ENCODE measurements at places on chromosomes 7 and 10. TPM values are rescaled to one million over a fixed set of nuclear protein-coding genes. Genes with fewer than 3 reads are reported as not detected.

DNA sequence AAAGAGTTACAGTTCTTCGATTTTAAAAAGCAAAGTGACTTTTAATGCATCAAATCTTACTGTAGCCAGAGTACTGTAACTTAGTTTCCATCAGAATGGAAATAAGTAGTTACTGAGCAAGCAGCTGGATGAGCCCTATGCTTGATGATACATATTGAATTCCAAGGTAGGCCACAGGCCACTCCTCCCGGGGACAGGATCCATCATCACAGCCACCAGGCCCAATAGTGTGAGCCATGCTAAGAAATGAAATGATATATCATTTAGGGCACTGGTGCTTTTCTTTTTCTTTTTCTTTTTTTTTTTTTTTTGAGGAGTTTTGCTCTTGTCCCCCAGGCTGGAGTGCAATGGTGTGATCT, 42.9 kb upstream of the TOMM7 start:
- no peak for DNase-seq

DNA sequence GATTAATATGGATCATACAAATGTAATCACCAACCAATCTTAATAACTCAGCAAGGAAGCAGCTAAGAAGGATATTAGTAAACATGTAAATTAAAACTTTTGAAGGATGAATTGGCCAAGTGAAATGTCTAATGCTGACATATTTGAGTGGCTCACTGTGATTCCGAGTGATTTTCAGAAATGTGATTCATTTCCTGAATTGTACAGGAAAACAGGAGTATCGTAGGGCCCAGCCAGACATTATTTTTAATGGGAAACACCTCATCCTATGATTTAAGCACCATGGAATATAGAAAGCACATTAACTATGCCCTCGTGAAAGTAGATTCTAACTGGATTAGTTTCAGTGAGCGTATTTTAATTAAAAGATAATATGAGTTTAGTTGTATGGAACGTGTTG, 82.3 kb downstream of the LHFPL3 start:
- no peak for DNase-seq

- DNase-seq = no peak
These were observed 33.8 kb downstream of the MICALL2 start for GRCh38 chr7:1425292-1426136.

- no peak for DNase-seq
These were observed 144.2 kb upstream of the RNF32 start for GRCh38 chr7:156496363-156496769.

DNA sequence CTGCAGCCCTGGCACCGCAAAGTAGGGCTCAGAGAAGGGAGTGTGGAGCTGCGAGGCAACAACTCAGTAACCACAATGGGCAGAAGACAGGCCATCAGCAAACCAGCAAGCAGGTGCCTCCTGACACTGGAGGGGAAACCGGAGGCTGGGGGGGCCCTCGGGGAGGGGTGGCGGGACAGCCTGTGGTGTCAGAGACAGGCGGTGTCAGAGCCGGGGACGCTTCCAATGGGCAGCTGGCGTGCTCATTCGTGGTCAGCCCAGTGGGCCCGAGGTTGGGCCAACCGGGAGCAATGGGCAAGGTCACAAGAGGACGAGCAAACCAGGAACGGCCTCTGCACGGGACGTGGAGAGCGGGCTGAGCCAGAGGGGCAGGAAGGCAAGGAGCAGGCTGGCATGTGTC, 158.1 kb downstream of the MAD1L1 start:
- DNase-seq = no peak

DNA sequence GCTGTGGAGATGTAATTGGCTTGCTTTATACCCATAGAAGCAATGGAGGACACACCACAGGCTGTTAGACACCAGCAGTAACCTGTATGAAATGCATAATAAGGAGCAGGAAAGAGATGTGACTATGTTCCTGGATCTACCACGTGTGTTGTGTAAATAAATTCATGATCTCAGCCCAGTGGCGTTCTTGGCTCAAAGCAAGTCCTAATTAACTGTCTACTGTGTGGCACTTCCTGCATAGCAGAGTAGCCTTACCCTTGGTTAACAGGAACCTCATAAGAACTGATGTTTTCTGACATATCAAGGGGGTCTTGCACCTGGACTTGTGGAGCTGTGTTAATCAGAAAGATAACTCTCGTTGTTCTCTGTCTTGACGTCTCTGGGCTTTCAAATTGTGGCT, 25.7 kb upstream of the FAM180A start:
- DNase-seq = peak; percentile 27

DNA sequence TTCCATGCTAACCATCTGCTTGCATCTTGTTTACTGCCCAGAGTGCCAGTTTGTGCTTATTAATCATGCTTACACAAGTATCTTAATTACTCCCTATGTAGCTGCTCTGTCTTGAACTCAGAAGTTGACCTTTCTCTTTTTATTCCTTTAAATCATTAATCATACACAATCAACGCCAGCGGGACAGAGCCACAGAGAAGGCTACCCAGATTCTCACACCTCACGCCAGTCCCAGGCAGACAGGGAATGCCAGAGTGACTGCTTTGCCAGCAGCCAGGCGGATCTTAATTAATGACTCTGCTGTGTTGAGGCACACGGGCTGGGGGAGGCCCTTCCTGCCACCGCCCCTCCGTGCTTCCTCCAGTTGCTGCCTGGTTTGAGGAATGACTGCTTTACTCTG, 229.4 kb downstream of the LRMDA start:
- no peak for DNase-seq

DNA sequence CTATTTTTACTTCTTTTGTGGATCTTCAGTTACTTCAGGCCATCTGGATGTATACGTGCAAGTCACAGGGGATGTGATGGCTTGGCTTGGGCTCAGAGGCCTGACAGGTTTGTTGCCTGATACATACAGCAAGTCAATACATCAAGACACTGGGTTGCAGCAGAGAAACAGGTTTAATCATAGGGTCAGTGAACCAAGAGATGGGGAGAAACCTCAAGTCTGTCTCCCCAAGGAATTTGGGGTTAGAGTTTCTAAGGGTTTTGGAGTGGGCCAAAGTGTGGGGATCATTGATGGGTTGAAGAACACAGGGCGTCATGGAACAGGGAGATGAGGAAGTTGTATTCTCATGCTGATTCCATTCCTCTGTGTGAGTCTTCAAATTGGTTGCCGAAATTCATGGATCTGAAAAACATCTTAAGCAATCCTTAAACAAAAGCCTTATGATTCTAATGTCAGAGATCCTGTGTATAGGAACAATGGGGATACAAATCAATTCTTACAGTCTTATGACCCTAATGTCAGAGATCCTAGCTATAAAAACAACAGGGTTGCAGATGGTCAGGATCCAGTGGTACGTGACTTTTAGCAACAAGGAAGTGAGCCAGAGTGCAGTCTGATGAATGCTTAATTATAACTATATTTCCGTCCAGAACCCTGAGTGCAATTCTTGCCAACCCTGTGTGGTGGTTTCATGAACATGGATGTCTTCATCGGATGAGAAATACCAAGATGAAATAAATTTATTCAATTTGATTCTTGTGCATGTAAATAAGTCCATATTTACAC, 18.9 kb downstream of the OTUD1 start:
- DNase-seq = no peak

- no peak for DNase-seq
These were observed 185.7 kb downstream of the STK31 start for GRCh38 chr7:23895666-23896096.

DNA sequence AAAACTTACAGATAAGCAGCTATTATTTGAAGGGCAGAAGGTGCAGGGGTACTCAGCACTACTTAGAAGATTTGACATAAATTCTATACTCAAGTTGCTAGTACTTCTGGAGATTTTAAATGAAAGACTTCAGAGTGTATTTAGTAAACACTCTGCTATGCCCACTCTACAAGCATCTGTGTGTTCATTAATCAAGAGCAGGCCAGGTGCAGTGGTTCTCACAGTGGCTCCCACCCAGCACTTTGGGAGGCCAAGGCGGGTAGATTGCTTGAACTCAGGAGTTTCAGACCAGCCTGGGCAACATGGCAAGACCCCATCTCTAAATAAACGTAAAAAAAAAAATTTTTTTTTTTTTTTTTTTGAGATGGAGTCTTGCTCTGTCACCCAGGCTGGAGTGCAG, 38.9 kb upstream of the TOMM7 start:
- DNase-seq = no peak

- DNase-seq = no peak
These were observed 25.1 kb upstream of the GHITM start for GRCh38 chr10:84114088-84114667.

PIK3CG gene
- total RNA-seq = 12.2 TPM

- DNase-seq = no peak
These were observed 866 bp upstream of the SFMBT2 start for GRCh38 chr10:7411671-7412128.

DNA sequence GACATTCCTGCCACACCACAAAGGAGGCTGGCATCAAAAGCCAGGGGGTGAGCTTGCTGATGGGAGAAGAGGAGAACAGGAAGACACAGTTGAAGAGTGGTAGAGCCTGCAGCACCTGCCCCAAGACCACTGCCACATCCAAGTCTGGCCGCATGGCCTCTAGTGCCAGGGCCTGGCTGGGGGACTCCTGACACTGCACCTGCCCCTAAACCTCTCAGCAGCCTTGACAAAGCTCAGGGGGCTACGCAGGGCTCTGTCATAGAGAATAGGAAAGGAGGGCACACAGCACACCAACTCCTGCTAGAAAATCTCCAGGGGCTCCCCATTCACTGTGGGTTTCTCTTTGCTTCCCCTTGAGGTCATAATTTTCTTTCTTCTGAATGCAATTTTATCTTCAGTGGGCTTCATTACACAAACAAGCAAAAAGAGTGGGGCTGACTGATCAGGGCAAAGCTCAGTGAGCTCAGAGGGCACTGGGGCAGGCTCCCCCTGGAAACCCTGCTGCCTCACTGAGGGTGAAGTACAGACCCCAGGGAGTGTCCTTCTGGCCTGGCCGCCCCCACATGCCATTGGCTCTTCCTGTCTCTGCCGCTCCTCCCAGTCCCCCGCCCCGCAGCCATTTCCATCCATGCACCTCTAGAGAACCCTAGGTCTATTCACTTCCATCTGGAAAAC, 37.2 kb downstream of the VOPP1 start:
- no peak for DNase-seq

- DNase-seq = no peak
These were observed 19.5 kb upstream of the PNLIP start for GRCh38 chr10:116526219-116526618.

GRCh38 chr10:17200001-17200911, 1.2 kb downstream of the TRDMT1 start:
- no peak for DNase-seq

- no peak for DNase-seq
These were observed 5.6 kb upstream of the RAMP3 start for GRCh38 chr7:45151967-45152366.

DNA sequence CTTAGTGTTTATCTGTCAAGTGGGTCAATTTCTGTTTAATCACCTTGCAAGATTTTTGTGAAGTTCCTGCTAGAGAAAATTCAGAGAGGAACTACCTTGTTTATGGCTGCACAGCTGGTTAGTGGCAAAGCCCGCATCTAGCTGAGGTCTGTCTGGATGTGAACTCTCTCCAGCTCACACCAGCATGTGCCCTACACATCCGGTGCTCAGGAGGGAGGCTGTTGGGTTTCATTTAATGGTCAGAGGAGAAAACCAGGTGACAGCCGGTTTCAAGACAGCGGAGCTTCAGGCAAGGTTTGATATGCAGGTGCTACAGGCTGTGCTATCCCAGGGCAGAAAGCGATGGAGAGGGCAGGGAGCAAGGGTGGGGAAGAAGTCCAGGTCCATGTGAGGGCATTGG, 351.1 kb downstream of the ACTR3B start:
- DNase-seq = no peak

DNA sequence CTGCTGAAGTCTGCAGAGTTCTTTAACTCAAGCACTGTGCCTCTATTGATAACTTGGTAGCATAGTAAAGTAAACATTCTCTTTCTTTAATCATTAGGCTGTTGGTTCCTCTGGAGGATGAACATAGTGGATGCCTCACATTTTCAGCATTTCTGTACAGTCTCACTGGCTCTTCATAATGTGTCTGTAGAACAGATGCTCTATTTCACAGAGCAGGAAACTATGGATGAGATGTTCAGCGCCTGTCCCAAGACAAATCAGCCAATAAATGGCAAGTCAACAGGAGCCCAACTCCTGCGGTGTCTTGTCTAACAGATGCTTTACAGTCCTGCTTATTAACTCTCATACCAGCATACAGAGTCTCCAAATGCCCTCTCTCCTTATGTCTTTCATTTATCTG, 36.5 kb downstream of the NRBF2 start:
- no peak for DNase-seq

- DNase-seq = no peak
These were observed 2.4 kb upstream of the EVX1 start for GRCh38 chr7:27240015-27240731.

FEZF1 gene
- total RNA-seq = not detected

SLC16A9 gene
- total RNA-seq = not detected

DNA sequence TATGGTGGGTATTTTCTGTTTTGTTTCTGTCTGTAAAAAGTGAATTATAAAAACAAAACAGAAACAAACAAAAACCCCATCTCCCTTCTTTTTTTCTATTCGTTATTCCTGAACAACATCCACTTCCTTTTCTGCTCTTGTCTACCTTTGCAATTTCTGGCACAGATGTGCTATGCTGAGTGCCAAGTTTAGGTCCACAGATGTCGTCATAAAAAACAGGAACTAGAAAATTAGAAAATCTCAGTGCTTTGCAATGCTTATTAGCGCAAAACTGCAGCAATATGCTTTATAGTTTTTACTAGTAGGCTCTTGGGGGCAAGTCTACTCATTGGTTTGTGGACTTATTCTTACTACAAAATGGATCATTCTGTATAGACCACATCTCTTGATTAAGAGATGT, 94.2 kb upstream of the PRKCQ start:
- DNase-seq = no peak

- no peak for DNase-seq
These were observed 129.2 kb upstream of the COL1A2 start for GRCh38 chr7:94265456-94265855.

GRCh38 chr10:33706191-33706590, 371.7 kb upstream of the NRP1 start:
- no peak for DNase-seq

GRCh38 chr10:132265890-132266496, 41.8 kb downstream of the STK32C start:
- DNase-seq = no peak

TFEC gene
- total RNA-seq = 15.4 TPM

- DNase-seq = no peak
These were observed 4.4 kb upstream of the PDLIM1 start for GRCh38 chr10:95295031-95295755.

ZCCHC24 gene
- total RNA-seq = 5.7 TPM

Data from pulmonary artery endothelial cell (primary cell).